Activated naive CD8-positive, alpha-beta T cell treated with anti-CD3 and anti-CD28 coated beads for 36 hours (primary cell): ENCODE measurements at places on chromosomes 4 and X. TPM values are rescaled to one million over a fixed set of nuclear protein-coding genes. Genes with fewer than 3 reads are reported as not detected.

DNA sequence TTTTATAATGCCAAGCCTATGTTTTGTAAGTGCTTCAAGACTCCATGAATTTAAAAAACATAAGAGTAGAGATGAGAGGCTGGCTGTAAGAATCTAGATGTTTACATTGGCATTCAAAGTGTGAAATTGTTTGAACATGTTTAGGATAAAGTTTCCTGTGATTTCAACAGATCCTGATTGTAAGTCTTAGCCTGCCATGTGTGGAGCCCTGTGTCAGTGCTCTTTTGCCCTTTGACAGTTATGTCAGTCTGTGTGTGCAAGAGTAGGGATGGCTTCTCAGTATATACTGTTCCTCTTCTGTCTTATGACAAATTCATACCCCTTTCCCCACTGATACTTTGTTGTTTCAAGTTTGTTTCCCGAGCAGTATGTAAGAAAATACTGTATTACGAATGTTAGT lies 68.2 kb downstream of the USP9X start:
- DNase-seq = no peak

DNA sequence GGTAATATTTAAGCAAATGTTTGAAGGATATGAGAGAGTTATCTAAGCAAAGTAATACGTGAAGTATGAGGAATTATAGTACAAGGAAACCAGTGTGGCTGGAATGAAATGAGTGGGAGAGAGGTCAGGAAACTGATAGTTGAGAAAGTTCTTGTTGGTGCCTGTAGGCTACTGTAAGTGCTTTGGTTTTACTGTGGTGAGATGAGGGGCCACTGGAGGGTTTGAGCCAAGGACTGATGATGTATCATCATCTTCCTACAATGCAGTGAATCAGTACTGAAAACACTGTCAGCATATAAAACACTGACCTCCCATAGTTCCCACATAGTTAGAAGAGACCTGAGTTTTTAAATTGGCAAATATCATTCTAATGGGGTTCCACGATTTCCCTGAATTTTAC lies 367.5 kb upstream of the CTSO start:
- DNase-seq = no peak

DNA sequence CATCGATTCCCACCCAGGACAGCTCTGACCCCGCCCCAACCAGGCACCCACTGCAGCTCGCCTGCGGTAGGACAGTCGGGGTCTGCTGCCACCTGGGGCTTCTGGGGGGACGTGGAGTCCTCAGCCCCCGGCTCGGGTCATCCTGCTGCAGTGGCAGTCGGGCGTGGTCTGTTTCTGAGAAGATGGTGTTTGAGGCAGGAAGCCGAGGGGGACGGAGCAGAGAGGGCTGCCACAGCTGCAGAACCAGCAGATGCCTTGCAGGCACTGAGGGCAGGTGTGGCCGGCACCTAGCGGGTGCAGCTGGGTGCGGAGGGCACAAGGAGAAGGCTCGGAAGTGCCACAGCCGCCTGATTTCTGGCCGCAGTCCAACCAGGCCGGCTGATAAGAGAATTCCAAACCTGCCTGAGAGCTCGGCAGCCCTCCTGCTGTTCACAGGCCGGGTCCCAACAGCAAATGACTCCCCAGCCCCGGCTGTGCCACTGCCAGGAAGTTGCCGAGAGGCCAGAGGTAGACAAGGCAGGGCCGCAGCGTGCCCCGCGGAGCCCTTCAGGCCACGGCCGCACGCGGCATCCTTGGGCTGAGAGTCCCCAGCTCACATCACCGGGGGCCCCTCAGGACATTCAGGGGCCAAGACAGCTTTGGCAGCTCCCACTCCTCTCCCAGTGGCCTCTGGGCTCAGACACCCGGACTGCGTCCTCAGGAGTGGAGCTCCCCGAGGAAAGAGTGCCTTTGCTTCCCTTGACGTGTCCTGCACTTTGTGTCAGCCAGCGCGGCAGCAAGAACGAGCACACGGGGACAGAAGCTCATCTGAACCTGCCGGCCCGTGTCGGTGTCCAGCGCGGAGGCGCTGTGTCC lies 9.4 kb upstream of the CPLX1 start:
- no peak for DNase-seq

DNA sequence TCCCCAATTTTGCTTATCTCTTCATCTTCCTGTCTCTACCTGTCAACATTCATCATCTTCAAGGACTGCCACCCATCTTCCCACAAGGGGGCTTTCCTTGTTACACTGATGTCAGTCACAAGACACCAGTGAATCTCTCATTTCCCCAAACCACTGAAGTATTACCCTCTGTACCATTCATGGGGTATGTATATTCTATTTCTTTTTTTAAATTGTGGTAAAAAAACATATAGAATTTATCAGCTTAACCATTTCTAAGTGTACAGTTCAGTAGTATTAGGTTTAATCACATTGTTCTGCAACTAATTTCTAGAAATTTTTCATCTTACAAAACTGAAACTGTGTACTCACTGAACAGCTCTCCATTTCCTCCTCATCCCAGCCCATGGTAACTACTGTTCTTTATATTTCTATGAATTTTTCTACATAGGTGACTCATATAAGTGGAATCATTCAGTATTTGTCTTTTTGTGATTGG lies 98.6 kb downstream of the LARP7 start:
- DNase-seq = peak; percentile 38

DNA sequence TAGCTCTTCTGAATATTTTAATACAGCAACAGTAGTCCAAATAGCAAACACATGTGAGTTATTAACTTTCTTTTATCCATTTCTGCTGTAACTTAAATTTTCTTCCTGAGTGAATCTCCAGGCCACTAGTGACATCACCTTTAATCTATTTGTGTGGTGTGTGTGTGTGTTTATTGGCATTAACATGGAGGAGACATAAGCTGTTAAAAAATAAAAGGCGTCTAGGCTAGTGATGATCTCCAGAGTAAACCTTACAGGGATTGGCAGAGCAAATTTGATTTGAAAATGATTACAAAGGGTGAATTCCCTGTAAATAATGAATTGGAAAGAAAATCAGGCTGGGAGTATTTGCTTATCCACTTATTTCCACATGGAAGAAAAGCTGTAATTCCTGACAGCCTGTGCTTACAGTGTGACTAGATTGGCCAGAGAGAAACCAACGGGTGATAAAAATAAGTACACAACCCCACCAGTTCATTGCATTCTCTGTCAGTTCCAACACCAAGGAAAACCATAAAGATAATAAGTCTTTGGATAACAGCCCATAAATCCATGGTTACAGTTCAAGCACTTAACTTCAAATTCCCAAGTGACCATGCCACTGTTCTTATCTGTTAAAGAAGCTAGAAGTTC lies 186.1 kb downstream of the ENOX2 start:
- no peak for DNase-seq

GRCh38 chrX:39953879-39954278 lies 143.9 kb downstream of the BCOR start:
- DNase-seq = no peak

GRCh38 chrX:6184900-6185515 lies 43.7 kb downstream of the NLGN4X start:
- no peak for DNase-seq

GRCh38 chr4:114636192-114636935 lies 37.8 kb downstream of the UGT8 start:
- no peak for DNase-seq

- peak; percentile 68 for DNase-seq
Observed at GRCh38 chr4:1337376-1337831, 9.6 kb upstream of the UVSSA start.

DNA sequence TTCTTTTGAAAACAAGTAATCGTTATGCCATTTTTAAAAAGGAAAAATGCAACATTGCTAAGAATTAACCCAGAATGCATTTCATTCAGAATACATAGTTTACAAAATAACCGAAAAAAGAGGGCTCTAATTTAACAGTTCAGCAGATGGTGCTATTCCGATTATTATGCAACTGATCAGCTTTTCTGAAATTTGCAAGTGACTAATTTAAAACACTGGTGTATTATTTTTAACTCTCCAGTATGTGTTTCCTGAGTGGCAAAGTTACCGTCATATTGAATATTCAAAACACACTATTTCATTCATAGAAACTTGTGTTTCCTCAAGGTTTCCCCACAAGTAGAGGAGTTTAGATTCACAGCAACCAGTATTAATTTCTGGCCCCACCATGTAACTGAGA lies 21.1 kb downstream of the ZBTB49 start:
- no peak for DNase-seq

- DNase-seq = no peak
Observed at GRCh38 chrX:50100188-50100587, 100.6 kb downstream of the AKAP4 start.

Gene GPR173
- 0.64 TPM for total RNA-seq

Gene TCEAL4
- 14.8 TPM for total RNA-seq

Gene HOPX
- total RNA-seq = 18.1 TPM

Gene INTU
- total RNA-seq = 0.32 TPM

Gene CCNI
- 230 TPM for total RNA-seq

Gene MMRN1
- total RNA-seq = 0.10 TPM
